Fibroblast of skin of left quadriceps (primary cell): ENCODE measurements at places on chromosomes 6 and 20.
A peak's percentile ranks its signal among the peaks of the same experiment; 100 is the strongest.

DNA sequence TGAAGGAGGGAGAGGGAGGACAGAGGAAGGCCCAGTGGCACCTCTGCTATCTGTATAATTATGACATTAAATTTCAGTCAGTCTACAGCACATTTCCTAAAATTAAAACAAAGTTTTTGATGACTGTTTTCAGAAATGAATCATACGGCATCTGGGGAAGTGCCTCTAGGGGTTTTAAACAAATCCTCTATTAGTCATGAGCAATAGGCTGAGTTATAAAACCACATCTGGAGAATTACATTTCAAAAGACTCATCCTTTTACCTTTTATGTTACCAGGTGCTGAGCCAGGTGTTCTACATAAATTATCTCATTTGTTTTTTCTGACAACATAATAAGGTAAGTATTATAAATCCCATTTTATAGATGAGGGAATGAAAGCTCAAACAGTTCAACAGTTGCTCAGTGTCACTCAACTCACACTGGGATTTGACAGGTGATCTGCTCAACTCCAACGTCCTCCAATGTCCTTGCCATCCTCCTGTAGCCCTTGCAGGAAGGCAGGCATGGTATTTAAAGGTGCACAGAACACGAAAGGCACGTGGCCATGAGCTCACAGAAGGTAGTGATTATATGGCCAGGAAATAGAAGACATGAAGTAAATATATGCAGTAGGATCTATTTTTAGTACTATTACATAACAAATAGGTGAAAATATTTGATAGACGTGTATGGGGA lies 184.2 kb upstream of the MAN1A1 start:
- peak; percentile 40 for DNase-seq

GRCh38 chr20:17617868-17618672 lies 48.2 kb downstream of the DSTN start:
- no peak for DNase-seq

GRCh38 chr20:831956-832355 lies 1.6 kb upstream of the FAM110A start:
- DNase-seq = no peak

DNA sequence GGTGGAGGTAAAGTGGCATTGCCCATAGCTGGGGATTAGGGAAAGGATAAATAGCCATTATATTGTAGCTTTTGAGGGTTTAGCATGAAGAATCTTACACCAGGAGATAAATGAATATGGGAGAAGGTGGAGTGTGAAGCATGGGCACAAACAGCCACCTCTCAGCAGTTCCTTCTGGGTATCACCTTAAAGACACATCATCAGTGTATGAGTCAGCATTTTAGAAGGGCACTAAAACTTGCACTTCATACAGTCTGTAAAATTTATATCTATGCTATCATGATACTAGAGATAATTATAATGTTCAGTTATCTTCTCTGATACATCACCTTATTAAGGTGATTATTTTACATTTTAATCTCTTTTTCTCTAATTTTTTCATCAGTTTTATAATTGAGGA lies 25.3 kb downstream of the SLC35A1 start:
- DNase-seq = no peak

GRCh38 chr20:12941025-12941424 lies 67.7 kb upstream of the SPTLC3 start:
- no peak for DNase-seq

DNA sequence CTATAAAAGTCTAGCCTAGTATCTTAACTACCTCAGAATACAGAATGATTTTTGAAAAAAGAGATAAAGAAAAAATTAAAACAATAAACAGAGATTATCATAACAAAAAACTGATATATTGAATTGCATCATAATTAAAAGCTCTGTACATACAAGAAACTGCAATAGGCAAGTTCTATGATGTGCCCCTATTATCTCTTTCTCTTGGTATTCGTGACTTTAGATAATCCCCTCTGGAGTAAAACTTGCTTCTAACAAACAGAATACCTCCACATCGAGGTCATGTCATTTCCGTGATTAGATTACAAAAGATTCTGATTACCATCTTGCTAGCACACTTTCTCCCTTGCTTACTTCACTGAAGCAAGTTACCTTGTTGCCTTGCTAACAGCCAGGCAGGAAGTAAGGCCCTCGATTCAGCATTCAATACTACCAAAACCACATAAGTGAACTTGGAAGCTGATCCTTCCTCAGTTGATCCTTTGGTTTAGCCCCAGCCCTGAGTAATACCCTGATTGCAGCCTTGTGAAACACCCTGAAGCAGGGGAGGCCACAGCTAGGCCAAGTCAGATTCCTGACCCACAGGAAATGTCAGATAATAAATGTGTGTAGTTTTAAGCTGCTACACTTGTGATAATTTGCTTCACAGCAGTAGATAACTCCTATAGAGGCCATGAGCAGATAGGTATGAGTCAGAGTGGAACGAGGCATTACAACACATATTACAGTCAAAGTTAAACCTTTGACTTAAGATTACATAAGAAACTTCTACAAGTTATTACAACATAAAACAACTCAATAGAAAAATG lies 53.7 kb upstream of the TMX4 start:
- DNase-seq = peak; percentile 52

GRCh38 chr6:48766349-48766748 lies 655.4 kb upstream of the PTCHD4 start:
- peak; percentile 20 for DNase-seq

- DNase-seq = no peak
Observed at GRCh38 chr20:60055740-60056139, 97.5 kb downstream of the CDH26 start.

DNA sequence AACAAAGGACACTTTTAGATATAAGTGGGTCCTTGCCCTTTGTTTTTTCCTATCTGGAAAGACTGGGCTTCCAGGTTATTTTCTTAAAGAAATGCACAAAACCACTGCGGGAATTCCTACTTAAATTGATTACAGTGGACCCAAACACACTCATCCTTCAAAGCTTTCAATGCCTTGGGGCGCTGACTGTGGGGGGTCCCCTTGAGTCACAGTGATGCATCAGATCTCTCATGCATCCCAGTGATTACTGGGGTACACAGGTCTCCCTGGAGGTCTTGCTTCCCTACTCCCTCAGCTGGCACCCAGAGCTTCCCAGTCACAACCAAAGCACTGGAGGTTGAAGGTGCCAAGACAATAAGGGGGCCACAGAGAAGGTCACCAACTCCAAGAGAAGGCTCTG lies 20.7 kb downstream of the ABHD12 start:
- no peak for DNase-seq

DNA sequence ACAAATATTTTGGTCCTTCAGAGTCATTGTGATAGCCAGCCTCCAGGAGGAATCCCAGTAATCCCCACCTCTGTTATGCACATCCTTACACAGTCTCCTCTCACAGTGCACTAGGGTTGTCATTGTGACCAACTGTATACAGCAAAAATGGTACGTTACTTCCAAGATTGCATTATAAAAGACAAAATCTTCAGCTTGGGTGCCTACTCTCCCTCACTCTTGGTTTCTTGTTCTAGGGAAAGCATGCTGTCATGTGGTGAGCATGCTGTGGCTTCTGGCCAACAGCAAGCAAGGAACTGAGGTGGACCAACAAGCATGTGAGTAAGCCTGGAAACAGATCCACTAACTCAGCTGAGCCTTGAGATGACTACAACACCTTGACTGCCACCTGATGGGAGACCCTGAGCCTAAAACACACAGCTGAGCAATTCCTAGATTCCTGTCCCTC lies 130.1 kb upstream of the DST start:
- DNase-seq = peak; percentile 69
